ENCODE measurements at places on chromosomes 3 and 15. TPM values are rescaled to one million over a fixed set of nuclear protein-coding genes. Genes with fewer than 3 reads are reported as not detected.

KATNBL1 gene
- 53.3 TPM for total RNA-seq

GRCh38 chr3:159174715-159175692 lies 373.1 kb downstream of the MFSD1 start:
- no peak overlapping the region for H3K4me3 ChIP-seq
- no peaks in the 10 kb centered on the region for H3K4me1 ChIP-seq
- peaks cover 2% of the 10 kb centered on the region for H3K27me3 ChIP-seq
- no peak for DNase-seq
- H3K27ac ChIP-seq, result no peak overlapping the region
- no peaks in the 10 kb centered on the region for H3K36me3 ChIP-seq

DNA sequence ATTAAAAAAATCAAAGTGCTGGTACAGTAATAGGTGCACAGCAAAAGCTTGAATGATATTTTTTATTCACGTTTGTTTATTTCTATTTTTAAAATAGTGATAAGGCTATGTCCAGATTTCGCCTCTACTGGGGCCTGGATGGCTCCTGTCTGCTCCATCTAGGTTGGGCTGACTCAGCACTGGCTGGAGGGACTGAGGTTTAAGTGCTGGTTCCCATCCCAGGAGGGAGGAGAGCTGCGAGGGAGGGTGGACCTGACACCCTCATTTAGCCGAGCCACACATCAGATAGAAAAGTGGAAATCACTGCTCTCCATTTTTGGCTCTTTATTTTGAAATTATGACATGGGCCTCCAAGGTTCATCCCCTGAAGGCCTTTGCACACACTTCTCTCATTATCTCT lies 95.4 kb upstream of the AGBL1 start:
- peaks cover 6% of the 10 kb centered on the region for H3K27me3 ChIP-seq
- no peaks in the 10 kb centered on the region for H3K4me1 ChIP-seq

ZNF662 gene
- total RNA-seq, result 0.64 TPM

GRCh38 chr3:31370681-31371080 lies 162.0 kb upstream of the STT3B start:
- no peaks in the 10 kb centered on the region for H3K27me3 ChIP-seq
- H3K27ac ChIP-seq, result no peak overlapping the region
- H3K4me3 ChIP-seq, result no peak overlapping the region
- no peak for DNase-seq
- H3K4me1 ChIP-seq, result no peaks in the 10 kb centered on the region

GRCh38 chr3:59300733-59301132 lies 250.9 kb upstream of the CFAP20DC start:
- H3K4me3 ChIP-seq, result no peak overlapping the region
- H3K4me1 ChIP-seq, result peaks cover 17% of the 10 kb centered on the region
- H3K27ac ChIP-seq, result no peak overlapping the region
- no peak for DNase-seq
- H3K27me3 ChIP-seq, result no peaks in the 10 kb centered on the region

GRCh38 chr3:4997946-4998345 lies 18.7 kb downstream of the BHLHE40 start:
- H3K27ac ChIP-seq, result no peak overlapping the region
- DNase-seq, result no peak
- peaks cover 17% of the 10 kb centered on the region for H3K4me1 ChIP-seq

TNFSF10 gene
- 7.4 TPM for total RNA-seq

GRCh38 chr3:179260949-179261765 lies 10.2 kb upstream of the KCNMB3 start:
- peaks cover 53% of the 10 kb centered on the region for H3K4me1 ChIP-seq
- no peaks in the 10 kb centered on the region for H3K36me3 ChIP-seq
- H3K4me3 ChIP-seq, result peak overlapping the region; percentile 84
- peak; percentile 75 for DNase-seq

MYZAP gene
- total RNA-seq, result 0.88 TPM

- DNase-seq, result no peak
- no peaks in the 10 kb centered on the region for H3K4me1 ChIP-seq
- H3K4me3 ChIP-seq, result no peak overlapping the region
- H3K27ac ChIP-seq, result no peak overlapping the region
- no peaks in the 10 kb centered on the region for H3K27me3 ChIP-seq
- no peaks in the 10 kb centered on the region for H3K36me3 ChIP-seq
Observed at GRCh38 chr3:178182337-178182779, 353.9 kb upstream of the KCNMB2 start.

PSMD2 gene
- total RNA-seq, result 206 TPM

GRCh38 chr3:18559331-18559842 lies 134.2 kb upstream of the SATB1 start:
- H3K27me3 ChIP-seq, result no peaks in the 10 kb centered on the region
- no peaks in the 10 kb centered on the region for H3K36me3 ChIP-seq
- H3K4me3 ChIP-seq, result no peak overlapping the region
- no peak overlapping the region for H3K27ac ChIP-seq
- DNase-seq, result no peak

ALPK3 gene
- 0.20 TPM for total RNA-seq

TICRR gene
- total RNA-seq, result 0.69 TPM

DNA sequence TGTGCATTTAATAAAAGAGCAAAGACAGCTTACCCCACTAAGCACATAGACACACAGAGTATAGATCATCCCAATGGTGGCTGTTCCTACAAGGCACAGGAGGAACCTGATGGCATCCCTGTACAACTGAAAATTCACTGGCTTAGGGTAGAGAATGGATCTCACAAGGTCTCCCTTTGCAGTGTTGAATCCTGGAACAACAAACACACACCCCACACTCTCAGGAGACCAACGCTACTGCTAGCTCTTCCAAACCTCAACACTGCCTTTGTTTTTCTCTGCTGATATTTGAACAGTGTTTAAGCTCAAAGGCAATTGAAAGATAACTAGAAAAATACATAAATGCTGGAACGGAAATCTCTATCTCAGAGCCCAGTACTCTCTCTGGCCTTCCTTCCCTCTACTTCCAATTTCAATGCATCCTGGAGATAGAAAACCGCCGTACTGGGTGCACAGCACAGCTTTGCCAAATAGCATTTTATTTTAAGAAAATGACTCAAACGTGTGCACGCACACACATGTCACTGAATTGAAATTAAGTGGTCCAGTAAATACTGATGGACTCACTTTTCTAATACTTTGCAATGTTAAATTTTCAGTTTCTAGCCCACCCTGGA lies 87.5 kb upstream of the ATP13A5 start:
- no peak for DNase-seq
- no peak overlapping the region for H3K27ac ChIP-seq
- peaks cover 1% of the 10 kb centered on the region for H3K27me3 ChIP-seq
- no peak overlapping the region for H3K4me3 ChIP-seq

DNA sequence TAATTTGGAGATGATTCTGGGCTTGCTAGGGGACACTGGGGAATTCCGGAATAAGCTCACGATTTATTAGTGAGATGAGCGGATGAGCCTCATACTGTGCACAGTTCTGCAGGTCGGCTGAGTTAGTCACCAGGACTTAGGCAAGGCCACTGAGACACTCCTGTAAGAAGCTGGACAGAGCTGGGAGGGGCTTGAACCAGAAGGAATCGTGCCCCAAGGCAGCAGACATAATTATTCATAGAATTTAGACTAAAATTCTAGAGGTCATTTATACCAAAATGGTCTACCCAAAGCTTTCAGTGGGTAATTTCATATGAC lies 121.4 kb downstream of the VGLL4 start:
- no peaks in the 10 kb centered on the region for H3K27me3 ChIP-seq
- no peak overlapping the region for H3K4me3 ChIP-seq
- no peak for DNase-seq

DNA sequence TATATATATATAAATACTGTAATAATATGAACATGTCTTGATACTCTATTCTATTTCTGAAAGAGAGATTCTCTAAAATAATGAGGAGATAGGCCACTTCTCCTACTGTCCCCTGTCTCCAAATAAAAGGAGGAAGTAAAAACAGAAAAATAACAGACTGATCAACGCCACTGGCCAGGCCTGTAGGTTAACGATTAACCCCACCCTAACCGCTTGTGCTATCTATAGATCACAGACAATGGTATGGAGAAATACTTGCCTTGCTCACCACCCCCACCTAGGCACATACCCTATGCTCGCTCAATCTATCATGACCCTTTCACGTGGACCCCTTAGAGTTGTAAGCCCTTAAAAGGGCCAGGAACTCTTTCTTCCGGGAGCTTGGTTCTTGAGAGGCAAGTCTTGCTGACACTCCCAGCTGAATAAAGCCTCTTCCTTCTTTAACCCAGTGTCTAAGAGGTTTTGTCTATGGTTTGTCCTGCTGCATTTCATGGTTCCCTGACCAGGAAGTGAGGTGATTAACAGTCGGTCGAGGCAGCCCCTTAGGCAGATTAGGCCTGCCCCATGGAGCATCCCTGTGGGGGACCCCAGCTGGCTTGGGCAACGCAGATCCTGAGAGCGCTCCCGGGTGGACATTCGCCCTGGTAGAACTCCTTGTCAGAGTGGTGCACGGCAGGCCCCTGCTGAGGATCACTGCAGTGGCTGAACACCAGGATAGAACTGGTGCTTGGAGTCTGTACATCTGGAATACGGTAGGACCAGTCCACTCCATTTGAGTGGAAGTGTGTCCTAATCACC lies 521.8 kb upstream of the CNTN3 start:
- H3K4me3 ChIP-seq, result no peak overlapping the region
- no peak for DNase-seq
- no peaks in the 10 kb centered on the region for H3K27me3 ChIP-seq
- H3K4me1 ChIP-seq, result no peaks in the 10 kb centered on the region

- H3K4me1 ChIP-seq, result no peaks in the 10 kb centered on the region
- no peaks in the 10 kb centered on the region for H3K36me3 ChIP-seq
- H3K4me3 ChIP-seq, result no peak within 1 kb of the TSS
Observed at GRCh38 chr3:26622621-26623418, at the start of gene LRRC3B. TSS of gene LRRC3B (plus strand) at chr3:26622772. CDS start at chr3:26709673, 86,901 bp downstream.

DNA sequence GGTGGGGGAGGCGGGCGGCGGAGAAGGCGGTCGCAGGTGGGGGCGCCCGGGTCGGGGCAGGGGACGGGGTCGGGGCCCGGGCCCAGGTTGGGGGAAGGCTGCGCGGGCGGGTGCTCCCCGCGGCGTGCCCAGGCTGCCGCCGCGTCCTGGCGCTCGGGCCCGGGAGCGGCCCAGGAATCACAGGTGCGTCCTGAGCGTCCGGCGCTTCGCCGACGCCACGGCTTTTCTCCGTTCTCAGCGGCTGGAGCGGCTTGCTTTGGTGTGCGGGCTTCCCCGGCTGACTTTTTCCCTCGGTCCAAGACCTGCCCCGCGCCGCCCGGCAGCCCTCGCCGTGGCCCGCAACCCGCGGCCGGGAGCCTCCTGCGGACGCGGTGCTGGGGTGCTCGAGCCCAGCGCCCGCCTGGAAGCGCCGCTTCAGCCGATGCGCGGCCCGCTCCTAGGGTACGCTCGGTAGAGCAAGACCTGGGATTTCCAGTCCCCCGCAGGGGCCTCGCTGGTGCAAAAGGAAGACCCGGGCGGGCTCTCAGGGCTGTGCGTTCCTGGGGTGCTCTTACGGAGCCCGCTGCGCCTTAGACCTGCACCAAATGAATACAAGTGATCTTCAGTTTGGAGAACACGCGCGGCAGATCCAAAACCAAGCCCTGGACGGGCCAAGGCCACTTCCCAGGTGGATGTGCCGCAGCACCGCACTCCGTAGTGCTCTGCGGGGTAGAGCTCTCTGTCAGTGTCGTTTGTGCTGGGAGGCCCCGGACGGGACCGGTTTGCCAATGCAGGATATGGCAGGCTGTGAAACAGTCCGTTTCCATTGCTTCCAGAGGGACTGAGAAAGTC lies 639 bp downstream of the NIPA1 start:
- DNase-seq, result peak; percentile 52
- no peaks in the 10 kb centered on the region for H3K27me3 ChIP-seq
- peak overlapping the region; percentile 86 for H3K4me3 ChIP-seq
- H3K4me1 ChIP-seq, result peaks cover 42% of the 10 kb centered on the region
- peaks cover 6% of the 10 kb centered on the region for H3K36me3 ChIP-seq

DNA sequence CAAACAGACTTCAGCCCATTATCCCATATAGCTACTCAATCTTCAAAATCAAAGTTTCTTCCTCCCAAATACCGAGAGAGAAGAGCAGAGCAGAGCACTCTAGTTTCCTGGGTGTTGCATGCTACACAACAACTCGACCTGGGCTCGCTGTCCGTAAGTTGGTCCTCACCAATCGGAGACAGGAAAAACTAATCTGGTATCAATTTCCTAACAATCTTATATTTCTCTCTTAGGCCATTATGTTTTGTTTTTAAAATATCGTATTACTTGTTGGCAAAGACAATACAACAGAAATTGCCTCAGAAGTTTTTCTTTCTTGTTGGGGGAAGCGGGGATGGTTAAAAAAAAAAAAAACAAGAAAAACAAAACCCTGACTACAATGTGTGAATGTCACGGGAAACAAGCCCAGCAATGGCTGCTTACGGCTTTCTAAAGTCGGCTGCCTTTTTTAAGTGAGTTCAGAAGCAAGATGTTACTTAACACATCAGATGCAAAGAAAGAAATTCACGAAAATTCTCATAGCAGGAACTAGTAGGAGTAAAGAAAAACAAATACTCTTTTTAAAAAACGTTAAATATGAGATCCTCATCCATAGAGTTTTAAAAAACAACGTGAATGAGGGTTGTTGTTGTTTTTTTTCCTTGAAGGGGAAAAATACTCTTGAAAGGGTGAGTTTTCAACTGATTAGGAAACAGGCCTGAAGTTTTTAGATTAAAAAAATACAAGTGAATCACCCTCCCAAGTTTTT lies 1.9 kb downstream of the VGLL4 start:
- H3K4me1 ChIP-seq, result peaks cover 32% of the 10 kb centered on the region
- DNase-seq, result no peak
- H3K4me3 ChIP-seq, result peak overlapping the region; percentile 99
- H3K27ac ChIP-seq, result peak overlapping the region; percentile 96

- DNase-seq, result no peak
- peak overlapping the region; percentile 5 for H3K27ac ChIP-seq
- H3K4me1 ChIP-seq, result peaks cover 33% of the 10 kb centered on the region
- H3K36me3 ChIP-seq, result no peaks in the 10 kb centered on the region
- H3K27me3 ChIP-seq, result no peaks in the 10 kb centered on the region
Observed at GRCh38 chr3:188918093-188918492, 253.7 kb upstream of the TPRG1 start.

DNA sequence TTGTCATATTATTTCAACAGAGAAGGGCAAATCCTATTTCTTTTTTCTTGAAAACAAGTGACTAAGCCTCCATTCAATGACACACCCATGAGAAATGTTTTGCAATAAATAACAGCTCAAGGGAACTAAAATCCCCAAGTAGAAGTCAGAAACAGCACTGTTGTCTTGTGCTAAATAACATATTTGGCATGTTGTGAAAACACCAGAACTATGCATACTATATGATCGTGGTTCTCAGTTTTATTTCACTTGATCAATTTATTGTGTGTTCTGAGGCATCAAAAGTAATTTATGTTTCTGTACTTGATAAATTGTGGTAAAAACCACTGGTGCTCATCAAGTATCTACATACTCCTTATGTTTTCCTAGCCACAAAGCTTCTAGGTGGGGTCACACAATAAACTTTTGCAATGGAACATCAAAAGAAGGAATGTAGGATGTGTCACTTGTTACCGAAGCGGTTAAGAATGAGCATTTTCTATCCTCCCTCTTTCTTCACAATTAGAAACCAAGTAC lies 691.7 kb upstream of the CBLB start:
- H3K36me3 ChIP-seq, result no peaks in the 10 kb centered on the region
- H3K27me3 ChIP-seq, result no peaks in the 10 kb centered on the region
- H3K27ac ChIP-seq, result no peak overlapping the region
- no peaks in the 10 kb centered on the region for H3K4me1 ChIP-seq

PCSK6 gene
- total RNA-seq, result 1.1 TPM

- H3K4me1 ChIP-seq, result no peaks in the 10 kb centered on the region
- no peak overlapping the region for H3K4me3 ChIP-seq
- no peak overlapping the region for H3K27ac ChIP-seq
- no peaks in the 10 kb centered on the region for H3K36me3 ChIP-seq
- no peaks in the 10 kb centered on the region for H3K27me3 ChIP-seq
Observed at GRCh38 chr3:125662675-125663074, 67.4 kb upstream of the OSBPL11 start.

CFAP100 gene
- not detected for total RNA-seq
